ENCODE measurements at places on chromosomes 3 and 15.

DNA sequence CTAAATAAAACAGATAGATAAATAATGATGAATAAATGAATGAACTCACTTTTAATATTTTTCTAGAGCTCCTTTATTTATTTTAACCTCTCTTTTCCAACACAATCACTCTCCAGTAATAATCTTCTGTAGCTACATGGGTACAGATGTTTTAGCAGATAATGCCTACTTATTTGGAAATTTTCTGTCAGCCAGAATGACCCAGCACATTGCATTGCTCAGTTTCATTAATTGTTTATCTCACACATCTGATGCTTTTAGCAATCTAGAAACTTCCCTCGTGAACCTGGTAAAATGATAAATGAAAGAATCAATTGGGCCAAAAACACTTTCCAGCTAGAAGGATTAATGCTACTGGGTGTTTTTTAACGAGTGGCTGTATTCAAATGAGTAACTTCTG, 14.9 kb upstream of the MYH15 start:
- DNase-seq = no peak

GRCh38 chr15:61151791-61152190, 77.3 kb downstream of the RORA start:
- no peak for DNase-seq

DNA sequence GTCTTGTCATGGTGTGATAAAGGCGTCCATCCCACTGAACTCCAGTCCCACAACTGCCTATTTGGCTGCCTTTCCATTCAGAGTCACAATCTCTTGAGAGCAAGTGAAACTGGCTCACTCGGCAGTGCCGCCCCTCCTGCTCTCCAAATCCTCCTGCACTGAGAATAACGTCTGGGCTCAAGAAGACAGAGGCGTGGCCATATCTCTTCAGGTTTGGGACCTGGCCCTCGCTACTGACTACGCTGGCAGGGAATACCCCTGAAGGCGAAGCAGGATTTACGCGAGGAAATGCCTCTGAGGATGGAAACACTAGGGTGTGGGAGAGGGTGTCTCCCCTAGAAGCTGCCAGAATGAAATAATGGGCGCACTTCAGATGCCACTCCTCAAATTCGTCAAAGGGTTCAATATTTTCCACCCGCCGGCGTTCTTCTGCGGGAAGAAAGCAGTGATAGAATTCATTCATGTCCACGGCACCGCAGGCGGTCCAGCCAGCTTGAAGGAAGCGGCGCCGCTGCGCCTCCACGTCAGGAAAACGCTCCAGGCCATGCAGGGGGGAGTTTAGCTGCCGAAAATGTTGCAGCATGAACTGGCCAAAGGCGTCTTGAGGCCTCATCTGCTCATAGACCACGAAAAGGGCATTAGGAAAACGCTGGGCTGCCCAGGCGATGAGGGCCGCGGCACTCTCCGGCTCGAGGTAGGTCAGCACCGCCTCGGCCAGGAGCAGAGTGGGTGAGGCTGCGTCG, 985 bp downstream of the LCMT2 start:
- no peak for DNase-seq

GRCh38 chr3:45683417-45684326, 5.5 kb upstream of the SACM1L start:
- no peak for DNase-seq

DNA sequence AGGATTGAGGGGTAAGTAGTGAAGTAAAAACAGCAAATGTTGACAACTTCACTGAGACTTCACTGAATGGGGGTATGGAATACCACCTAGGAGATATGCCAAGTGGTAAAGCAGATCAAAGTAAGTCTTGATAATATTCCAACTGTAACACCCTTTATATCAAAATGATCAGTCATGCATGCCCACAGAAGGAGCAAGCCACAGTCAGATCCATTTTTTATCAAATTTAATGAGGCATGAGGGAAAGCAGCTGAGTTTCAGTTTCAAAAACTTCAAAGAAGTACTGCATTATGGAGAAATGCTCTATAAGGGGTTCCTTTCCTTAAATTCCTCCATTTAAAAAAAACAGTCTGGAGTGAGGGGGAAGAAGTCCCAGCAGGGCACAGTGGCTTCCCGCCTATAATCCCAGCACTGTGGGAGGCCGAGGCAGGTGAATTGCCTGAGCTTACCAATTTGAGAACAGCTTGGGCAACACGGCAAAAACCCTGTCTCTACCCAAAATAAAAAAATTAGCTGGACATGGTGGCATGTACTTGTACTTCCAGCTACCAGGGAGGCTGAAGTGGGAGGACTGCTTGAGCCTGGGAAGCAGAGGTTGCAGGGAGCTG, 56.9 kb downstream of the TJP1 start:
- DNase-seq = no peak

DNA sequence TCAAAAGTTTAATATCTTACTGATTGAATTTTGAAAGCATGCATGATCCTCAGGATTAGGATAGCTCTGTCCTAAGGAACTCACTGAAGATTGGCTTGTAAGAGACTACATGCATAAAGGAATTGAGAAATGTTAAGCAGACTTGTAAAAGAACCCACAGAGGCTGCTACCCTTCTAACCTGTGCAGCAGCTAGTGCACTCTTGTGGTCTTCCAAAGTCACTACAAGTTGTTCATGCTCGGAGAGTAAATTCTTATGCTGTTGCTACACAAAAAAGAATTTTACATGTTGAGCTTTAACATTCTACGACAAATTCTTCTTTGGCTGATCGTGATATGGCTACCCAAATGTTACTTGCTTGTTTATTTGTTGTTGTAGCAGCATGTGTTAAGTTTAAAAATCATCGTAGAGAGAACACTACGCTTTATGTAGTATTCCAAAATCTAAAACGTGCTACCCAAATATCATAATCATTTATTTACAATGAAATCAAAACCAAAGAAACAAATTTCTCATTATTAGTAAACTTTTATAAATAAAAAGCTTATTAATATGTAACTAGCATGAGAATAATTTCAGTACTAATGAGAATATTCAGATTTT, 55.0 kb downstream of the GOLIM4 start:
- DNase-seq = no peak

- no peak for DNase-seq
Measured at GRCh38 chr3:195153653-195154052, 117.3 kb downstream of the XXYLT1 start.

DNA sequence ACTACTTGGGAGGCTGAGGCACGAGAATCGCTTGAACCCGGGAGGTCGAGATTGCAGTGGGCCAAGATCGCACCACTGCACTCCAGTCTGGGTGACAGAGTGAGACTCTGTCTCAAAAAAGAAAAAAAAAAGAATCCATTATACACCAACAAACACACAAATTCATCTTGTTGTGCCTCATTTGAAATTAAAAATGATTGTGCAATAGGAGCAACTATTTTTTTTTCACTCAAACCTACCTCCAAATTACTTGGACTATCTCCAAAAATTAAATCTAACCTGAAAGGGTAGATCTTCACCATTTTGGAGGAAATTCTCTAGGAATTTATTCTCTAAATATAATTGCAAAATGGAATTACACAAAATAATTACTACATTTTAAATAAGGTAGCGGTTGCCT, 4.6 kb downstream of the ZBBX start:
- no peak for DNase-seq

- DNase-seq = no peak
Measured at GRCh38 chr3:14265246-14265962, 86.8 kb downstream of the LSM3 start.

GRCh38 chr3:102025606-102026270, 176.4 kb downstream of the NFKBIZ start:
- DNase-seq = no peak

GRCh38 chr15:92929002-92929401, 28.9 kb downstream of the CHD2 start:
- DNase-seq = no peak

DNA sequence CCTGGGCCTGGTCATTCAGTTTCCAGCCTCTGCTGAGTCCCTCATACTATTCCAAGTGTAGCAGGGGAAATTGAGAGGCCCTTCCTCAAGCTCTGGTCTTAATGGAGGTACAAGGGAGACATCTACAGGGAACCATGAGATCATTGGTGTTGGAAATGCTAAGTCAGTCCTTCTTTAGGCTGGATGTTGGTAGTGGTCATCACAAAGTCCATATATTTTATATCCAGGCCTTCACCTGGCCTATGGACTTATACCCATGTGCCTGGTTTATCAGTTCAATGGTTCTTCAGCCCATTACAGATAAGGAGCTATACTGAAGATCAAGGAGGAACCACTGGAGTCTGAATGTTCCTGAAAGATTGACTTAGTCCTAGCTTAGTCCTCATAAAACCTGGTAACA, 135.0 kb downstream of the STAG1 start:
- DNase-seq = no peak

- no peak for DNase-seq
Measured at GRCh38 chr3:196135693-196136639, 54.1 kb upstream of the TFRC start.
